Right lung (tissue), 10 donors: ENCODE measurements at places on chromosomes 16 and 17. TPM values are rescaled to one million over a fixed set of nuclear protein-coding genes. Genes with fewer than 3 reads are reported as not detected.
A peak's percentile ranks its signal among the peaks of the same experiment; 100 is the strongest.

DNA sequence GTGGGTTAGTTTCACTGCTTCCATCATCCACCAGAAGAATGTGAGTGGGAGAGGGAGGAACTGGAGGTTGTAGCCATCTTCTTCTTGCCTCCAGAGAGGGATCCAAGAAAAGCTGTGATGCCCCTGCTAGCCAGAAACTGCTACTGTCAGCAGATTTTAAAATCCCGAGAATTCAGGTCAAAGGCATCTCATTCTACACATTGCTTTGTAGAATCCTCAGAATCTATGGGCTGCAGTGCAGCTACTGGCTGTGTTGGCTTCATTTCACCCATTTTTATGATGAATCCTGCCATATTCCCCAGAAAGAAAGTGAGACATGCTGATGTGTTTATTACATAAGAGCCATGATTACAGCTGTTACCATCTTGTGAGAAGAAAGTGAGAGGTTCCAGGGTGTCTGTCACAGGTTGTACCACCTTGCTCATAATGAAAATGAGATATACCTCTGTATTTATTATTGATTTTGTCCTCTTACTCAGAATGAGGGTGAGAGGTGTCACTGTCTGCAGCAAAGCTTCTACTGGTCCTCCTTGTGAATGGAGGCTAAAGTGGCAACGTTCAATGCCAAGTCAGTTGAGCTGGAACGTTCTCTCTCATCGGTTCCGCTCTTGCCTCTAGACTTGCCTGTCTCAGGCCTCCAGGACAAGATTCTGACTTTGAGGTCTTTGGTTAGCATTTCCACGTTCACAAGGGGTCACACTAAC, 50.1 kb upstream of the MYH10 start:
- no peak for DNase-seq

DNA sequence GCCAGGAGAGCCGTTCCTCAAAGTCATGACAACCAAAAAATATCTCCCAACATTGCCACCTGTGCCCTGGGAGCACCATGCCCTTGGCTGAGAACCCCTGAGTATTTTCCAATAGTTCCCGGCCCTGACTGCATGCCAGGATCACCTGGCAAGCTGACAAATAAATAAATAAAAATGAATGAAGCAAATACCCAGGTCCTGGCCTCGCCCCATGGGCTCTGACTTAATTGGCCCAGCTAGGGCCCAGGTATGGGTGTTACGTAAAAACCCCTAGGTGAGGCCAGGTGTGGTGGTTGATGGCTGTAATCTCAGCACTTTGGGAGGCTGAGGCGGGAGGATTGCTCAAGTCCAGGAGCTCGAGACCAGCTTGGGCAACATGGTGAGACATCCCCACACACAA, 2.7 kb upstream of the C16orf74 start:
- DNase-seq: no peak

- no peak for DNase-seq
Measured at GRCh38 chr17:72430611-72431432, 310.0 kb downstream of the SOX9 start.

GRCh38 chr16:88369447-88370008, 13.2 kb upstream of the ZNF469 start:
- no peak for DNase-seq

DNA sequence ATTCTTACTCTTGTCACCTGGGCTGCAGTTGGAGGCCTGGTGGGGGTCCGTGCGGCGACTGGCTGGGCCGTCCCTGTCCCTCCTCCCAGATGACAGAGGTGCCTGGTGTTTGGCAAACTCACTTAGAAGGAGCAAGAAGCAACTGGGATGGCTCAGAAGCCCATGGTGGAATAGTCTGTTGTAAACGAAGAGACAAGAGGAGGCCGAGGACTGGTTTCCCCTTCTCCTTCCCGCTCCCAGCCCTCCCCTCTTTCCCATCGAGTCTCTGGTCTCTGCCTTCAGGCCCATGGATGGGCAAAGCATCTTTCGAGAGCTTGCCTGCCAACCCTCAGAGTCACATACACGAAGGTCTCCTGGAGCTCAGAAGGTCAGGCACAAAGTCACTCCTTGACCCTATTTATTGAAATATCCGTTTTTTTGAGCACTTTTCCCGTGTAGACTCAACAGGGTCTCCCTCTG, 364.4 kb downstream of the SEC14L1 start:
- no peak for DNase-seq

GRCh38 chr16:29999605-30000004, 3.6 kb downstream of the INO80E start:
- no peak for DNase-seq

- DNase-seq: no peak
Measured at GRCh38 chr17:28963055-28963611, 11.8 kb upstream of the PHF12 start.

DNA sequence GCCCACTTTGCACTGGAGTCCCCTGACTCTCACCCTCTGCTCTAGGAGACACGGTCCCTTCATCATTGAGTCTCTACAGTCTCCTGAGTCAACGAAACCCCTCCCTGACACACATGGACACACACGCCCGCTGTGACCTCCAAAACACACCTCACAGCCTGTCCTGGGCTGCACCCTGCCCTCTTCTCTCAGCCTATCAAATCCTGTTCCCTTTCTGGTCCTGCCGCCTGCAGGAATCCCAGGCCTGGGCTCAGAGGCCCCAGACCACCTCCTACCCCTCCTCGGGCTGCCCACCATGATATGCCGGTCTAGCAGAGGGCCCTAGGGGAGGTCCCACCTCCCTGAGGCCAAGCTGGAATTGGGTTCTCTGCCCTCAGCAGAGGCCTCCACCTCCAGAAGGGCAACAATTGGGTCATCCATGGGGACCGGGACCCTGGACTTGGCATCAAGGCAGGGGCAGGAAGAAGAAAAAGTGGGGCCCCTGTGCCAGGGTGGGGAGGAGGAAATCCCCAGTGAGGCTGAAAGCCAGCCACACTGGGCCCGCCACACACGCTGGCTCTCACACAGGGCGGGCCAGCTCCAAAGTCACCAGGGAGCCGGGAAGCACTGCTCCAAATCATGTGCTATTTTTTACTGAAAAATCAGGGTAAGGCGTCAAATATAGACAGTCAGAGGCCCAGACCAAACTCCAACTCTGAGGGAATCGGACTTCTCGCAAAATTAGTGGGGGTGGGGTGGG, 3.4 kb downstream of the PPP1R9B start:
- DNase-seq: no peak

GRCh38 chr16:12965274-12965804, 63.9 kb downstream of the SHISA9 start:
- DNase-seq: no peak

- DNase-seq: peak; percentile 27
Measured at GRCh38 chr17:56144223-56144622, 9.1 kb upstream of the ANKFN1 start.

- no peak for DNase-seq
Measured at GRCh38 chr16:4123616-4124300, 7.5 kb upstream of the ADCY9 start.

DNA sequence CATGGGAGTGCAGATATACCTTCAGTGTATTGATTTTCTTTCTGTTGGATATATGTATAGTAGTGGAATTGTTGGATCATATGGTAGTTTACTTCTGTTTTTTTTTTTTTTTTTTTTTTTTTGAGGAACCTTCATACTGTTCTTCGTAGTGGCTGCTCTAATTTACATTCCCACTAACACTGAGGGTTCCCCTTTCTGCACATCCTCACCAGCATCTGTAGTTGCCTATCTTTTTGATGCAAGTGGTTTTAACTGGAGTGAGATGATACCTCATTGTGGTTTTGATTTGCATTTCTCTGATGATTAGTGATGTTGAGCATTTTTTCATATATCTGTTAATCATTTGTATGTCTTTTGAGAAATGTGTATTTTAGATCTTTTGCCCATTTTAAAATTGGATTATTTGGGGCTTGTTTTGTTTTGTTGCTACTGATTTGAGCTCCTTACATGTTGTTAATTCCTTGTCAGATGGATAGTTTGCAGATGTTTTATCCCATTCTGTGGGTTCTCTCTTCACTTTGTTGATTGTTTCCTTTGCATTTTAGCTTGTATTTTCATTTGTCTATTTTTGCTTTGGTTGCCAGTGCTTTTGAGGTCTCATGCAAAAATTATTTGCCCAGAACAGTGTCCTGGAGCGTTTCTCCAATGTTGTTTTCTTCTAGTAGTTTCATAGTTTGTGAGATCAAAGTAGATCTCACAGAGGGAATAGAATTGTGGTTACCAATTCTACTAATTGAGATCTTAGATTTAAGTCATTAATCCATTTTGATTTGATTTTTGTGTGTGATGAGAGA, 25.0 kb upstream of the BCAS3 start:
- no peak for DNase-seq

DNA sequence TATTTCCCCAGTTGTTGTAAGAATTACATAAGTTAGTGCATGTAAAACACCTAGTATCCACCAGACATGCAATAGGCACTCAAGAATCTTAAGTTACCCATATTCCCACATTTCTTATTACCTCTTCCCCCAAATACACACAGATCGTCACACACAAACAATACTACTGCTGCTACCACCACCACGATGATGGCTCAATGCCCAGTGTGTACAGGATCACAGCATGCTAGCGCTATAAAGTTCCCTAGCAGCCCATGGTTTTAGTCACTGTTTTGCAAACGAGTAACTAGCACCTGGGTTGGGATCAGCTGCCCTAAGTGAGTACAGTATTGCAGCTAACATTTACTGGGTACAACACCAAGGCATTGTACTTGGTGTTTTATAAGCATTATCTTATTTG, 411.7 kb downstream of the UTP18 start:
- DNase-seq: no peak

- DNase-seq: no peak
Measured at GRCh38 chr16:66429290-66429962, 2.3 kb downstream of the BEAN1 start.

EPN3 gene
- 2.8 TPM for polyA plus RNA-seq
